ENCODE measurements at places on chromosomes 6 and 20. TPM values are rescaled to one million over a fixed set of nuclear protein-coding genes. Genes with fewer than 3 reads are reported as not detected.

GRCh38 chr6:20509212-20509611, 25.0 kb upstream of the CDKAL1 start:
- DNase-seq, result no peak

- DNase-seq, result no peak
These were observed 280.6 kb downstream of the SLC35F1 start for GRCh38 chr6:118187568-118188164.

DNA sequence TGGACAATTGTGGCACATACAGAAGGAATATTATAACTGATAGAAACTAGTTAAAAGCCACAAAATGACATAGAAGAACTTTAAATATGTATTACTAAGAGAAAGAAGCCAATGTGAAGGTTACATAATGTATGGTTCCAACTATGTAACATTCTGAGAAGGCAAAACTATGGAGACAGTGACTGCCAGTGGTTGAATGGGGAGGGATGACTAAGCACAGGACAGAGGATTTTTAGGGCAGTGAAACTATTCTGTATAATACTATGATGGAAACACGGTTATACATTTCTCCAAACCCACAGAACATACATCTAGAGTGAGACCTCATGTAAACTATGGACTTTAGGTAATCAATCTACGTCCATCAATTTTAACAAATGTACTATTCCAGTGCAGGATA, 22.4 kb downstream of the SYNCRIP start:
- DNase-seq, result no peak

GRCh38 chr20:22821081-22821727, 213.9 kb upstream of the SSTR4 start:
- DNase-seq, result no peak

- no peak for DNase-seq
These were observed 31.2 kb upstream of the VSTM2L start for GRCh38 chr20:37871751-37872150.

Gene SRF
- polyA plus RNA-seq, result 33.1 TPM

DNA sequence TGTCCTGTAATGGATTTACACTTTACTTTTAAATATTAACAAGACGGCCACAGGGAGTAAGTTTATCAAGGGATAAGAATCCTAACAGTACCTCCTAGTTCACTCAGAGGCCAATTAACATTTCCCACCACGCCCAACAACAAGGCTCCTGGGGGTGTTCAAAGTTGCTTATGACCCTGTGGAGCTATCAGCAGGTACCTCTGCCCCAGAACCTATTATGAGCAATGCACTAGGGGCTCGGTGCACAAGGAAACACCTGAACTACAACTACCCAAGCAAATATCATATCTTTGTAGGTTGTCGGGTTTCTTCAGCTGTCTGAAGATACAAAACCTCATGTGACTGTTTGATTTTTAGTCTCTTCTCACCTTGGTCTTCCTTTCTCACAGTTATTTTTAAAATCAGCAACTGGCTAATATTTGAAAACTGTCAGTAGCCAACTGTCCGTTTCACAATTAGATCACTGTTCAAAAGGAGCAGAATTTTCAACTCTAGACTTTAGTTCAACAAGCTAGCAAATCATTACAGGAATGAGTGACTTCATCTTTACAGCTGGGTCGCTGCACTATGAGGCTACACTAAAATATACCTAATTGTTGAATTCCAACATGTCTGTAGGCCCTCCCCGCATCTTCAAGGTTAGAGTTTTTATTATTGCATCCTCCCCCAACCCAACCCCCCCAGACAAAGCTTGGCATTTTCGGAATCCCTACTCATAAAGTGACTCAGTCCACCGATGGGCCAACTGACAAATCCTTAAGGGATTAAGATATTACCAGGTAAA, 38.1 kb downstream of the B4GALT5 start:
- no peak for DNase-seq

DNA sequence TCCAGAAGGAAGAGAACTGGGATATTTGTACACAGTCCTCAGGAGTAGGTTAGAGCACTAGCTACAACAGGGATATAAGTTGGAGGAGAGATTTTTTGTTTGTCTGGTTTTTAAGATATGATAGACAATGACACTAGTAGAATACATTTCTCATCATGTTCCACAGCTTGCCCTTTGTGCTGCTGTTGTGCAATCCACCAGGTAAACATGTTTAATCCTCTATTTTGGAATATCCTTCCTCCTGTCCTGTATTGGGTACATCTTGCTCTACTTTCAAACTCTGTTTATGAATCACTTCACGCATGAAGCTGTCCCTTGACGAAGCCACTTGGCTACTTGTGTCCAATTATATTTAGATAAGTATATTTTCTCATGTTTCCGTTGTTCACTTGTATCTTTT, 153.6 kb upstream of the TENT5A start:
- no peak for DNase-seq

- DNase-seq, result no peak
These were observed 377.0 kb downstream of the BMP2 start for GRCh38 chr20:7144464-7144863.

GRCh38 chr20:44719841-44720240, 4.7 kb downstream of the CCN5 start:
- DNase-seq, result no peak

GRCh38 chr6:136598048-136598447, 47.8 kb upstream of the MAP7 start:
- DNase-seq, result no peak

- DNase-seq, result no peak
These were observed 13.2 kb upstream of the RNF8 start for GRCh38 chr6:37340639-37340943.

DNA sequence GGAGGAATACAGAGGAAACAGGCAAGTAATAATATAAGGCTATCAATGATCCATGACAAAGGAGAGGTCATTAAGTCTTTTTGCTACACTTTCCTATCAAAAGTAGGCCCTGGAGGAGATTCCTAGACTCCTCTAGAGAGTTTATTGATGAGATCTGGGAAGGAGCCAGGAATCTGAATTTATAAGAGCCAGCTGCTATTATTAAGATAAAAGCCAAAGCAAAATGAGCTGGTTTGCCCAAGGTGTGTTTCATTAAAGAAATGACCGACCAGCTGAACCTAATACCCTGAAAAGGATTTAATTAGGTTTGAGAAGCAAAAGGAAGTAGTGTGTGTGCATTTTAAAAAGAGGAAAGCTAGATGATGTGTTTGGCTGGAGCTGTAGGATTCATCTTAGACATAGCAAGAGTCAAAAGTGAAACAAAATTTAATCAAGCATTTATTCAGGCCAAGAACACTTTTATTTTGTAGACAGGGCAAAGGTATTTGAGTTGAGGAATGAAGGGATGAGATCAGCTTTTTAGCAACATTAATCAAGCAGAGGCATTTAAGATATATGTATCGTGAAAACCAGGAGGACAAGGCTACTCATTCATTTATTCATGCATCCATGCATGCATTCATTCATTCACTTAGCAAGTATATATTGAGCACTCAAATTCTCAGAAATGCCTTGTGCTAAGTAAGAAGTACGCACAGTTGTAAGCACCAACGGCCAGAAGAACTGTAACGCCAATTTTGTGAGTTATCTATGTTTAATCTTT, 43.5 kb upstream of the SCAF8 start:
- no peak for DNase-seq

- no peak for DNase-seq
These were observed 14.3 kb upstream of the GGTLC1 start for GRCh38 chr20:24002896-24003295.

Gene PKIB
- polyA plus RNA-seq, result 2.1 TPM

DNA sequence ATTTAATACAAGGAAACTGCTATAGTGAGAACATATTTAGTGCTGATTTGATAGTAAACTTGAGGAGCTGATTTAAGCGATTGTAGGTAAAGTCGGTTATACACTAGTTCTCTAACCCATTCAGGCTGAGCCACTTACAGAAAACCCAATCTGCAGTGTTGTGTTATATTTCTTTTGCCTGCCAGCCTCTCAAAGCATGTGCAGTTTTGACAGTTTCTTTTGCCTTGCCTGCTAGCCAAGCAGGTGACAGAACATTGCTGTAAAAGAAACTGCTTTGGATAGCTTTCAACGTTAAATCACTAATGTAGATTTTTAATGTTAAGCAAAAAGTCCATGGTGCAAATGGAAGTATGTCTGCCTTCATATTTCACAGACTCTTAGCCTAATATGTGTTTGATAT, 982.9 kb downstream of the EYS start:
- no peak for DNase-seq

DNA sequence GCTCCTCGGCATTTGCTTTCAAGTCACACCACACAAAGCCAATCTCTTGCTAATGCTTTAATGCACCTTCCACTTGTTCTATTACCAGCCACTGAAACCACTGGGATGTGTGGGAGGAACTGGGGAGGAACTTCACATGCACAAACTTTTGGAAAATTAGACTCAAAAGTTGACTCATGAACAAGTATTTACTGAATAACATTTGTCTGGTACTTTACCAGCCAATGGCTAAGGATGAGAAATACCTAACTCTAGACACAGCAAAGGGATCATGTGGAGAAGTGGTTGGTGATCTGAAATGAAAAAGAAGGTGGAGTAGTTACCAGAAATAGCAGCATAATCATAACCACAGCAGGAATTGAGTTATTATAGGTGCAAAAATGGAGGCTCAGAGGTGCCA, 554.0 kb upstream of the NOX3 start:
- no peak for DNase-seq

Gene PSORS1C2
- not detected for polyA plus RNA-seq
